PC-9 (cell line): ENCODE measurements at places on chromosomes 6 and 20.

- DNase-seq: no peak
These were observed 9.6 kb downstream of the JARID2 start for GRCh38 chr6:15255481-15255880.

DNA sequence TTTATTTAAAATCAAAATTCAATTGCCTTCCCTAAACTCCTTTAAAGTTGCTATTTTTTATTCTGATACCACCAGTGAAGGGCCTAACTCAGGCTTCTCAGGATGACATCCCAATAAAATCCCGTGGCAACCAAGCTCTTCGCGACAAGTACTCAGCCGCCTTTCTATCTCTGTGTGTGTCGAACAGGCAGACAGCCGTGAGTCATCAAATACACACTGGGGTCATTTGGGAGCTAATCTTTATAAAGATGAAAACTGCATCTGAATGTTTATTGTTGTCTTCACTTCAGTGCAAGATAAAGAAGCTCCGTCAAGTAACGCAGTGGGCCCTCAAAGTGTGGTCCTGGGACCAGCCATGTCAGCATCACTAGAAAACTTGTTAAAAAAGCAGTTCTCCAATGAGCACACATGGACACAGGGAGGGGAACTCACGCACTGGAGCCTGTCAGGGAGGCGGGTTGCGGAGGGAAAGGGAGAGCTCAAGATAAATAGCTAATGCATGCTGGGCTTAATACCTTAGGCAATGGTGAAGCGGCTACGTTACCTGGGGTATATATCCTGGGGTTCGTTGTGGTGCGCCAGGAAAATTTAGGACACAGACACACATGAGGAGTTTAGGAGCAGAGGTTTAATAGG, 119.3 kb downstream of the RNF144B start:
- DNase-seq: no peak

DNA sequence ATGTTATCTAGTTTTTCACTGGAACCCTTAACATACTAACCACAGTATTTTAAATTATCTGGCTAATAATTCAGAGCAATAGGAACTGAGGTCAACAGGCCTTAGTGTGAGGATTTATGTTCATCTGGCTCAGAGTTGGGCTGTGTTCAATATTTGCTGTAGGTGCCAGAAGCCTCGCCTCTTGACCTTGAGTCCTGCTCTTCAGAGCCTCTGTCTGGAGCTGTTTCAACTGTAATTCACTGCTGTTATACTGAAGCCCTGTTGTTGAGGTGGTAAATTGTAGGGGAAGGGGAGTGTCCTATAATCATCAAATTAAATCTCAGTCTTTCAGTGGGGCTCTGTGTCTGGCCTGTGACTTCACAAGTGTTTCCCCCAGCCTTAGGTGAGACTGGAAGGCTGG, 184.4 kb downstream of the CDH26 start:
- DNase-seq: no peak

GRCh38 chr6:110332281-110332680, 25.9 kb downstream of the METTL24 start:
- no peak for DNase-seq

GRCh38 chr6:82257088-82257774, 9.7 kb upstream of the IBTK start:
- DNase-seq: no peak

DNA sequence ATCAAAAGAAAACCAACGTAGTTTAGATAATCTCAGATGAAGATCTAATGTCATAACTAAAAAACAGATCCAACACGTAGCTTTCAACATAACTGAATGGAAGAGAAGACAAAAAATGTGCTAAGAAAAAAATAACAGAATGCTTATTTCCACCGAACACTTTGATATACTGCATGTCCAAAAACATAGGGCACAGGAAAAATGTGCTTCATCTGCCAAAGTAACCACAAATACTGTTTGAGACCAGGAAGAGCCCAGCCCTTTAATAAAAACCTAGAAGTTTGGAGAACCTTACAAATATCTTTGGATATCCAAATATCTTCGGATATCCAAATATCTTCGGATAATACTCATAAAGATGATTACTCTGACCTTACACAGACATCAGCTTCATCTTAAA, 19.8 kb downstream of the LAMA4 start:
- DNase-seq: no peak

GRCh38 chr20:62136283-62137091, 6.7 kb downstream of the PSMA7 start:
- peak; percentile 64 for DNase-seq

DNA sequence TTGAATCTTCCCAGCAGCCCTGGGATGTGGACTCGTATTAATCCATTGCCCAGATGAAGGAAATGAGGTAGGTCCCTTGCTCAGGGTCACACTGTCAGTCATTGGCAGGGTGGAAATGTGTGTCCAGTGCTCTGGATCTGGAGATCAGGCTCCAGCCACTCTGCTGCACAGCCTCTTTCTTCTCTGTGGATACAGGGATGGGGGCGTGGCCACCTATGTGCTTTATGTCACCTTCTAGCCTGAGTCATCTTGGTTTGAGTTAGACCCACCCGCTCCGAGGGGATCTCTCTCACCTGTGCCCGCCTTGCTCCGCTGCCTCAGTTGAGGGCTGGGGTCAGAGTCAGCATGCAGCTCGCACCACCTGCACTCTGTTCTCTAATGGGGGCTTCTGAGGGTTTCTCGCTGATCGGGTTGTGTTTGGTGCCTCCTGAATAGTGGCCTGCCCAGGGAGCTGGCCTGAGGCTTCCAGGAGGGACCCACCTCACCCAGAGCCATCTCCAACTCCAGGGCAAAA, 80.0 kb downstream of the TCP11 start:
- DNase-seq: no peak

DNA sequence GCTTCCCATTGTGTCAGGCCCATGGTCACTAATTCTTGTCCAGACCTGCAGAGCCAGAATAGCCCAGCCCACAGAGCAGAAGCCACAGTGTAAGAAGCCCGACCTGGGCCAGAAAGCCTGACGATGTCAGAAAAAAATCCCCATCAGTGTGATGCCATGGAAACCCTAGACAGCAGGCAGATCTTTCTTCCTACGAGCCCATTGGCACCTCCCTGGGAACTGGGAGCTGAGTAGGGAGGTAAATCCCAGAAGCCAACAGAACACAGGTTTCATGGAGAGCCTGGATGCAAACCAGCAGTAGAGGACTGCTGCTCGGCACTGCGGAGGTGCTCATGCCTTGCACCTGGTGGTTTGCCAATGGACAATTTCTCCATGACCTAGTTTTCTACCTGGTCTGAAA, 82.2 kb upstream of the SLC22A16 start:
- DNase-seq: no peak

DNA sequence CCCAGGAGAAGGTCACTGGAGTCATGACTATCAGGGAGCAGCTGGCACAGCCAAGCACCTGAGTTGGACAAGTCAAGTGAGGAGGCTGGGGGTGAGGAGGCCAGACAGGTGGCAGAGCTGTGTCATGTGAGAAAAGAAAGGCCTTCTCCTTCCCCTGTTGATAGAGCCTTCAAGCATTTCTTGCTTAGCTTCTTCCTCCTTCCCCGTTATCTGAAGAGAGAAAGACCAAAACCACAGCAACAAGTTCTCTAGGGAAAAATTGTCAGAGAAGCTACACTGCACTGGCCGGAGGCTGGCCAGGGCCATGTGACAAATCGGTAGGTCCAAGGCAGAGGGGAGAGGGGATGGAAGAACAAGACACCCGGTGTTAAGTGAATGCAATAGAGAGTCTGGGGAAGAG, 202.1 kb upstream of the PRDM1 start:
- DNase-seq: no peak

DNA sequence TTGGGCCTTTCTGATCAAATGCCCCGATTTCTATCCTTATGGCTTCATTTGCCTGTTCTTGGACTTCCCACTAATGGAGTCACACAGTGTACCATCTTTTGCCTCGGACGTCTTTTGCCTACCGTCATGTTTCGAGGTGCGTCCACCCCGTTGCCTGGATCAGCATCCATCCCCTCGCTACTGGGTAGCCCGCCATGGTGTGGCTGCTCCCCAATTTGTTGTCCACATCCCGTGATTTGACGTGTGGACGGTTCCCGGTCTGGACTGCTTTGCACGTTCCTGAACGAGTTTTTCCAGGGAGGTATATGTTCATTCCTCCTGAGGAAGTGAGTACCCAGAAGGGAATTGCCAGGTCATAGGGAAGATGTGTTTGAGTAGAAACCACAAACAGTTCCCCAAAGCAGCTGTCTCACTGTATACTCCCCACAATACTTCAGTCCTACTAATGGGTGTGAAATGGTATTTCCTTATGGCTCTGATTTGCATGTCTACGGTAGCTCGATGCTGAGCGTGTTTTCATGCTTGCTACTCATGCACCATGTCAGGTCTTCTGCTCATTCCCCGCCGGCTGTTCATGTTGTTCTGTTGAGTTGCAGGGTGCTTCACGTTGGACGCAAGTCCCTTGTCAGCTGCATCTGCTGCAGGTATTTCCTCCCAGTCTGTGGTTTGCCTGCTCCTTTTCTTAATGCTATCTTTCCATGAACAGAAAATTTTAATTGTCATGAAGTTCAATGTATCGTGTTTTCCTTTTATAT, 86.8 kb upstream of the AFDN start:
- no peak for DNase-seq

GRCh38 chr6:11778648-11779328, at the start of gene ADTRP:
Gene ADTRP (minus strand): TSS chr6:11778803. CDS start chr6:11778759, 44 bp downstream.
- peak; percentile 49 for DNase-seq

GRCh38 chr6:115796829-115797228, 263.9 kb downstream of the FRK start:
- DNase-seq: no peak
